ENCODE measurements at places on chromosomes 16 and 17. TPM values are rescaled to one million over a fixed set of nuclear protein-coding genes. Genes with fewer than 3 reads are reported as not detected.

The KIF18B gene
- 0.41 TPM for total RNA-seq

The STAC2 gene
- total RNA-seq: under 0.01 TPM

The OTOA gene
- total RNA-seq: 0.41 TPM

The THRA gene
- 90.5 TPM for total RNA-seq

The CCDC200 gene
- total RNA-seq: not detected

The TMEM98 gene
- 37.9 TPM for total RNA-seq

The ETV4 gene
- total RNA-seq: 0.41 TPM

The MT1H gene
- total RNA-seq: not detected

The METRNL gene
- total RNA-seq: 45.2 TPM

The RAB11FIP4 gene
- total RNA-seq: 48.1 TPM

The GGT6 gene
- not detected for total RNA-seq

The FBXW10 gene
- total RNA-seq: 0.82 TPM

The HS3ST2 gene
- 4.1 TPM for total RNA-seq

The CDRT15L2 gene
- total RNA-seq: not detected

The AHSP gene
- 22.0 TPM for total RNA-seq

The CES4A gene
- total RNA-seq: 9.0 TPM

The PERCC1 gene
- total RNA-seq: not detected

The ATP2A1 gene
- not detected for total RNA-seq

The CD300A gene
- 2.4 TPM for total RNA-seq

The ESRP2 gene
- total RNA-seq: not detected

The MYH13 gene
- total RNA-seq: not detected

The VAT1L gene
- 22.0 TPM for total RNA-seq

The ZSCAN10 gene
- total RNA-seq: not detected

The ANKRD40CL gene
- total RNA-seq: not detected

The KRT9 gene
- total RNA-seq: not detected

The CA5A gene
- total RNA-seq: not detected

The NLRC3 gene
- 0.41 TPM for total RNA-seq

The C16orf54 gene
- 0.41 TPM for total RNA-seq

The CES1 gene
- total RNA-seq: 0.82 TPM

The PTRH2 gene
- total RNA-seq: 18.8 TPM

The CACNG1 gene
- under 0.01 TPM for total RNA-seq

Measured in frontal cortex (tissue), 4 donors.